CD4-positive, alpha-beta T cell (primary cell): ENCODE measurements at places on chromosomes 1 and 21. TPM values are rescaled to one million over a fixed set of nuclear protein-coding genes. Genes with fewer than 3 reads are reported as not detected.

Gene VANGL2
- not detected for total RNA-seq

Gene RORC
- 3.6 TPM for total RNA-seq

Gene TCP10L
- total RNA-seq: 0.41 TPM

DNA sequence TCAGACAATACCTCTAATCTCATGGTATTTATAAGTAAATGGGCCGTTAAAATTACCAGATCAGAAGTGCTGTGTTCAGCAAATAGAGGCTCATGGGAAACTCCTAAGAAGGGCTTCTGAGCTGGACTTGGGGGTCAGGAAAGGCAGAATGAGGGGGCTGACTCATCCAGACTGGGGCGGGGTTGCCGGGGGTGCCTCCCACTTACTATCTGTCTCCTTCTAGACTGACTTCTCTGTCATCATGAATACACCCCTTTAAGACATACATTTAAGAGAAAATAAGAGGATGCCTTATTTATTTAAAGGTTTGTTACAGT, 96.0 kb upstream of the ERRFI1 start:
- DNase-seq: no peak

GRCh38 chr1:9248341-9249262, 14.0 kb downstream of the H6PD start:
- DNase-seq: no peak

GRCh38 chr1:11924334-11925195, 1.7 kb downstream of the KIAA2013 start:
- no peak for DNase-seq

DNA sequence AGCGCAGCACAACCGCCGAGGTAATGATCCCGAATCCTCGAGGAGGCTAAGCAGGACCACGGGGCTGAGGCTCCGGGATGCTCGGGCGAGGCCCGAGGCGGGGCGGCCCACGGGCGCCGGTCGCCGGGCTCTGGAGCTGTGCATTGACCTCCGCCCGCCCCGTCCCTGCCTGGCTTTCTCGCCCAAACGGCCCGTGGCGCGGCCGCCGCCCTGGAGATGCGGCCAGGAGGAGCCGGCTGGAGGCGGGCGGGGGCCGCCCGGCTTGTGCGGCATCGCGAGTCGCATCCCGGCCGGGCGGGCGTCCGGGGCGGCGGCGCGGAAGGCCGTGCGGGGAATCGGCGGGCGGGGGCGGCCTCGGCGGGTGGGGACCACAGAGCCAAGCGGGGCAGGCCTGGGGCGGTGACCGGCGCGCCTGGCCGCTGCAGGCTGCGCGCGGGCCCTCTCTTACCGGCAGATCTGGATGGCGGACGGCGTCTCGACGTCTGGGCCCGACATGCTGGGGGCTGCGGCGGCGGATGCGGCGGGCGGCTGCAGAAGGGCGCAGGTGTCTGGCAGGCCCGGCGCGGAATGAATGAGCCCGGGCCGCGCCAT, 663 bp downstream of the ACOT7 start:
- DNase-seq: no peak
